ENCODE measurements at places on chromosomes 5 and 9.

DNA sequence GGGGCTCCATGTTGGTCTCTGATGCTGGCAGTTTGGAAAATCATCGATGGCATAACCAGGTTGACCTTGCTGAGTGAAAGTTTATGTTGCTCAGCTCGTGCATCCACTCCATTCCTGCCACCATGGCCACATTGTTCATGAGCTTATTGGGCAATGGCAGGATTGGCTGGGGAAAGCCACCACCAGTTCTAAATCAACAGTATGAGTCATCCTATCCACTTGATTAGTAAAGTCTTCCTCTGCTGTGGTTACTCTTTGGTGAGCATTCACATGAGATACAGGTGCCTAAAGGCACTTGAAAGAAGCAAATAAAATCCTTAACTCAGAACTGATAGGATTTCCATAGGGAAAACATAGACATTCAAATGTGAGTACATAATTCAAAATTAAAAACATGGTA is 131.8 kb upstream of the FBN2 start:
- no peak for DNase-seq

DNA sequence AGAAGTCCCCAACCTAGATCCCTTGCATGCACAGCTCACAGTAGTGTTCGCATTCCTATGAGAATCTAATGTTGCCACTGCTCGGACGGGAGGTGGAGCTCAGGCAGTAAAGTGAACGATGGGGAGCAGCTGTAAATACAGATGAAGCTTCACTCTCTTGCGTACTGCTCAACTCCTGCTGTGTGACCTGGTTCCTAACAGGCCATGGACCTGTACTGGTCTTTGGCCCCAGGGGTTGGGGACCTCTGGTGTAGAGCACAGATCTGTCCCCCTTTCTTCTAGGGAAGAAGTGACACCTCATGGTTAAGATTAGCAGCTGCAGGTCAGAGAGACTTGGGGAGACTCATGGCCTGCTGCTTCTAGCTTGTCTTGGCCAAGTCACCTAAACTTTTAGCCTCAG is 7.1 kb downstream of the ARHGEF28 start:
- DNase-seq: no peak

- no peak for DNase-seq
These were observed 71.3 kb downstream of the ERP44 start for GRCh38 chr9:100027543-100027942.

DNA sequence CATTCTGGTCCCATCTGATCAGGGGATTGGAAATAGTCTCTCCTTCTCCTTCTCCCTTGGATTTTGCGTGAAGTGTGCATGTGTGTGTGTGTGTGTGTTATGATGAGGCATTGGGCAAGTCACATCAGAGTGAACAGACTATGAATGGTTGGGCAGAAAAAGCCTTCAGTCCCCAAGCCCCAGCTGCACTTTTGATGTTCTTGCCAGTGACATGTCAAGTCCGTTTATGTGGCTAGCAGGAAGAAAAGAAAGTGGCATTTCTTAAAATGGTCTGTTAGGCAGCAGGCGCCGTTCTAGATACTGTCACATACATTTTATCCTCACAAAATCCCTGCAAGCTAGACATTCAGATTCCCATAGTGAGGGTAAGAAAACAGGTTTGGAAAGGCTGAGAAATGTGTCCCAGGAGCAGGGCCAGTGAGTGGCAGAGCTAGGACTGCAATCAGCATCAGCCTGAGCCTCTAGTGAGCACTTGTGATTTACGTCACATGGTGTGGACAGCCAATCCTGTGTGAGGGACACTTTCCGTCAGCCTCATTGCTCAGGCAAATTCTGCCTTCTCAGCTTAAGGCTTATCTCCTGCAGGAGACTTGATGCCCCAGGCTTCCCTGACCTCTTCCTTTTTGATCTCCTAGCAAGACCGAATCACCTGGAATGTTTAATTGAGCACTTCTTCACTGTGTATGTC is 60.4 kb downstream of the GLRA1 start:
- no peak for DNase-seq

DNA sequence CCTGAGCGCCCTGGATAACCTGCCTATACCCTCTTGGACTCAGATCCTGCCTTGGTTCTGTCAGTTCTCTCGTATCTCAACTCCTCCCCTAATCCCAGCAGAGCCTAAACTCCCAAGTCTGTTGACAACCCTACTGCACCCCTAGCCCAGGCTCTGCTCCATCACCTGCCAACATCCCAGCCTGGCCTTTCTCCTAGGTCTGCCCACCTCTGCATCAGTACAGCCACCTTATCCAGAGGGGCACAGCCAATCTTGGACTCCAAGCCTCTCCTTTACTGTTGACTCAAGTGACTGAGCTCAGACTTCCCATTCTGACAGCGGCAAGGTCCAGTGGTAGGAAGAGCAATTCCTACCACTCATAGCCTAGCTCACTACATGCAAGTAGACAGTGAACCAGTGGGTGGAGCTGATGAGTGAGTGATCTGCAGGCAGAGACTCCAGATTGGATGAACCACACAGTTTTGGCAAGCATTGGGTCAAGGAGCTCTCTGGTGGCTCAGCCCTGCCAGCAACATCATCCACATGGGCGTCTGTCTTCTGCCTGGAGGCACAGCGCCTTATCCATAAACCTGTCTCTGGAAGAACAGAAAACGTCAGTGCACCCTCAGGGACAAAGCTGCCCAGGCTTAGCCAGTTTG is 26.5 kb downstream of the TRMO start:
- DNase-seq: no peak

DNA sequence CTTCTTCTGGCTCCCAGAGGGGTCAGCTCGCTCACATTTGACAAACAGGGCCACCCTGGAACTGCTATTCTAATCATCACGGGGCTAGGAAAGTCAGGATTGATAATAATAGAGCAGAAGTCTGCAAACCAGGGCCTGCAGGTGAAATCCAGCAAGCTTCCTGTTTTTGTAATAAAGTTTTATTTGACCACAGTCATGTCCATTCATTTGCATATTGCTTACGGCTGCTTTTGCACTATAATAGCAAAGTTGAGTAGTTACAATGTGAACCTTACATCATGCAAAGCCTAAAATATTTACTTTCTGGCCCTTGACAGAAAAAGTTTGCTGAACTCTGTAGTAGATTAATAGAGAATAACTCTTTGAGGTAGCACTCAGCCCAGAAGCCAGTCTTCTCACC is 63.2 kb upstream of the CTXN3 start:
- no peak for DNase-seq

DNA sequence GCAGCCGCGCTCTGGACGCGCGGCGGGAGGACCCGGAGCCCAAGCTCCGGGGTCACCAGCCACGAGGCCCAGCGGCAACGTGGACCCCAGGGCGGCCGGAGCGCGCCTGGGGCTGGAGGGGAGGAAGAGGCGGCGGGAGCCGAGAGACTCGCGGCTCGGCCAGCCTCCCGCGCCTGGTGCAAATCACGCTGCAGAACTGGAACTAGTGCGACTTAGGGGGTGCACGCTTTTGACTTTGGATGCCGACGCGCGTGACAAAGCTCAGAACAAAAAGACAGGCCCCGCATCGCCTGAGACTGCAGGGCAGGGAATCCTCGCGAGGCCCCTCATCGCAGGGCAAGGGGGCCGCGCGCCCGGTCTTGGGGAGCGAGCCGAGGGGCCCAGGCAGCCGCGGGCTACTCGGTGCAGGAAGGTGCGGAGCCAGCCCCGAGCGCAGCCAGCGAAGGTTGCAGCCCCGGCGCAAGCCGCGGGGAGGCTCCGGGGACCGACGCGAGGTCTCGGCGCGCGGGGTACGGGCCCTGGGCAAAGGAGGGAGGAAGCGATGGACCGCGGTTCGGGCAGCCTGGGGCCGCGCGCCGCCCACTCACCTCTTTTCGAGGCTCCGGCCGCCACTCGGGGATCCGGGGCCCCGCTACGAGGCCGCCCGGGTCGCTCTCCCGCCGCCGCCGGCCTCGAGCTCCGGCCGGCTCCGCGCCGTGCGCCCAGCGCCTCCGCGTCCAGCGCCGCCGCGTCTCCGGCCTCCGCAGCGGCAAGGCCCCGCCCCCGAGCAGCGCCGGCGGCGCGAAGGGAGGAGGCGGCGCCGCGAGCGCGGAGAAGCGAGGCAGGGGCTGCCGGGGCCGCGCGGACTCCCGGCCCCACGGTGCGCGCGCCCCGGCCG is at the start of gene GOLM1:
Gene GOLM1, minus strand, starts transcription at position 735 of the 877 bp plus-strand sequence. CDS start 20,238 bp downstream, outside the sequence.
- DNase-seq: peak; percentile 78

DNA sequence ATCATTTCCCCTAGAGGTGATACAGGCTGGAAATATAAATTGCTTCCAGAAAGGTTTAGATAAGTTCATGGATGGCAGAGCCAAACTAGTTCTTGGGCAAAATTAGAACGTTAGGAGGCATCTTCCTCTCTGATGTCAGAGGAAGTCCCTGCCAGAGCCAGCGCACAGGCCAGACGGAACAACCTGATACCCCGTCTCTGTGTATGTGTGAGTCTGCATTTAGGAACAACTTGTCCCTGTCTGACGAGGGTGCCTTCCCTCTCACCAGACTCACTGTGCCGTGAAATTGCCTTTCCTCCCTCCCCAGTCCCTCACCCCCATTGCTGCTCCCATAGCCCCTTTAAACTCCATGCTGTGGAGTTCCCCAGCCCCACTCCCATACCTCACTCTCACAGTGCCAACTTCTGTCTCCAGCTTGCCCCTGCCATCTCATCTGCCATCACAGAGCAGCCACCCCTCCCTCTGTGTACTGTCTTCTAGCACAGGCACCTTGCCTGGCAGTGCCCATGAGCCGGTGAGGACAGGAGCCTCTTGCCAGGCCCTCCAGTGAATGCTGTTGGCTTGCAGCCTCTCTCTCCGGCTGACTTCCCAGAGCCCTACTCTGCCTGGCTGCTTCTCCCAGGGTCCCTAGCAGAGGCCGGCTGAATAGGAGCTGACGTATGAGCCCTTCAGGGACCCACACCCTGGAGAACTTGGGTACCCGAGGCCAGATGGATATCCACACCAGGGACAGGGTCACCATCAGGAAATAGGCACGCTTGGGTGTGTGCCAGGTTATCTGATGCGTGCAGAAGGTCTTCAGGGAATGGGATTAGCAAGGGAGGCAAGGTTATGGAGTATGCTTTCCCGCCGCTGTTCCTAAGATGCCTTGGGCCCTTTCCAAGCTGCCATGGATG is 26.7 kb downstream of the UNC5A start:
- DNase-seq: no peak

DNA sequence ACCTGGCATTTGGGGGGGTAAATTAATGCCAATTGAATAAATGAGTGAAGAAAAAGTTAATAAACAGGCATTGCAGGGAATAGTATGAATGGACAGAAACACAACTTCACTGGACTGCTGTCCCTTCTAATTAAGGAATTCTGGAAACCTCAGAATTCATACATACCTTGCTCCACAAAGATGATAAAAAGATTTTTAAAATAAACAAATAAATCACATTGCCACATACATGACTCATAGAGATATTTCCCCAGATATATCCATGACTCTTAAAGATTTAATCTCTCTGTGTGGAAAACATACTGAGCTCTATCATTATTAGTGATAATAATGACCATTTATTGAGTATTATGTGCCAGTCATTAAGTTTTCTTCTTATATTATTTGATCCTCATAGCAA is 469.0 kb upstream of the MEF2C start:
- DNase-seq: no peak

GRCh38 chr9:84781931-84782866 is 112.7 kb downstream of the NTRK2 start:
- no peak for DNase-seq

DNA sequence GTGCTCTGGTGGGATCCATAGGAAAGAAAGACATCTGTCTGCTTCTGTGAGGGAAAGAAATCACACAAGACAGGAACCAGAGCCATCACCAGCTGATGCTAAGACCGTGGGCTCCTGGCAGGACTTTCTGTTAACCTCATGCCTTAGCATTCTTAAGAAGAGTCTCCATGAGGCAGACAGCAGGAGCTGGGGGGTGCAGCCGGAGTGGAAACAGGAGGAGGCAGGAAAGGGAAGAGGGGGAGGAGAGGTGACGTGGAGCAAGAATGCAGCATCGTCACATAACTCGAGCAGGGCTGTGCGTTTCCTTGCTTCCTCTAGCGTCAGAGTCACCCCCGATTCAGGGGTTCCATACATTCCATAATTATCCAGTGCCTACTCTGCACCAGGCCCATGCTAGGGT is 53.6 kb downstream of the ERGIC1 start:
- no peak for DNase-seq

DNA sequence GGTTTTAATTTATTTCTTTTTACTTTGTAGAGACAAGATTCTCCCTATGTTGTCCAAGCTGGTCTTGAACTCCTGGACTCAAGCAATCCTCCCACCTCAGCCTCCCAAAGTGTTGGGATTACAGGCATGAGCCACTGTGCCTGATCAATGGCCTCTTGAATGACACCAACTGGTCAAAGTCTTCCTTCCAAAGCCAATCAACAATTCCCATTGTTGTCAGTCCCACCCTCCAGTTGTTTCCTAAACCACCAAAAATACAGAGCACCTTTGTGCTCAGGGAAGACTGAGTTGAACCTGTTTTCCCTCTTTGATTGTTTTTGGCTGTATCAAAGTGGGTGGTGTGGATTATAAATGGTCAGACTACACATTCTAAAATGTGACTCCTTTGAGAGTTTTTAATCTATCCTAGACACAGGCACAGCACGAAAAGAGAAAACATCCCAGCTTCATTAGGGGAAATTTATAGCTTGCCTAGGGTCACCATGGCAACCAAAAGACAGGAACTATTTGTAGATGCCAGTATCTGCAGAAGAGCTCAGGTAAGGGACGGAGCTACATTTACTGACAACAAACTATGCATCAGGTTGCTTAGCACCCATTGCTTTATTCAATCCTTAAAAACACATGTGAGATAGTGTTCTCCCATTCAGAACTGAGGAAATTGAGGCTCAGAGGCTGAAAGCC is 27.6 kb upstream of the ATP6V1G1 start:
- no peak for DNase-seq

- no peak for DNase-seq
These were observed 1.4 kb downstream of the MYO10 start for GRCh38 chr5:16934677-16935153.

DNA sequence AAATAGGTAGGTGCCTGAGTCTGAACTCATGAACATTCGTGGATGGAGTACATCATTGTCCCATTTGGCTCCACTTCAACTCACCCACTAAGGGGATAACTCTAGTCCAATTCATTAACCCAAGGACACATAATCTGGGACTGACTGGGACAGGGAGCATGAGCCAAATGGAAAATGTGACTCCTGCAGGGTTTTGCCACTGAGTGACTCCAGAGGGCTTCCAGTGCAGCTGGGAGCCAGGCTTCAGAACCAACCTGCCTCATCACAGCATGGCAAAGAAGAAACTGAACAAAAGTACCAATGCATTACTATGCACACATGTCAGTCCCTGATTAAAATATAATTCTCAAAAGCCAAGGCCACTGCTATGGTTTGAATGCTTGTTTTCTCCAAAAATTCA is 159.7 kb upstream of the SNX2 start:
- DNase-seq: no peak

- DNase-seq: no peak
These were observed 467 bp upstream of the VLDLR start for GRCh38 chr9:2620919-2621721.
